Substantia nigra (tissue), 51 donors: ENCODE measurements at places on chromosomes 7 and 10.

GRCh38 chr7:114703677-114704076 is 218.2 kb upstream of the MDFIC start:
- DNase-seq: no peak

DNA sequence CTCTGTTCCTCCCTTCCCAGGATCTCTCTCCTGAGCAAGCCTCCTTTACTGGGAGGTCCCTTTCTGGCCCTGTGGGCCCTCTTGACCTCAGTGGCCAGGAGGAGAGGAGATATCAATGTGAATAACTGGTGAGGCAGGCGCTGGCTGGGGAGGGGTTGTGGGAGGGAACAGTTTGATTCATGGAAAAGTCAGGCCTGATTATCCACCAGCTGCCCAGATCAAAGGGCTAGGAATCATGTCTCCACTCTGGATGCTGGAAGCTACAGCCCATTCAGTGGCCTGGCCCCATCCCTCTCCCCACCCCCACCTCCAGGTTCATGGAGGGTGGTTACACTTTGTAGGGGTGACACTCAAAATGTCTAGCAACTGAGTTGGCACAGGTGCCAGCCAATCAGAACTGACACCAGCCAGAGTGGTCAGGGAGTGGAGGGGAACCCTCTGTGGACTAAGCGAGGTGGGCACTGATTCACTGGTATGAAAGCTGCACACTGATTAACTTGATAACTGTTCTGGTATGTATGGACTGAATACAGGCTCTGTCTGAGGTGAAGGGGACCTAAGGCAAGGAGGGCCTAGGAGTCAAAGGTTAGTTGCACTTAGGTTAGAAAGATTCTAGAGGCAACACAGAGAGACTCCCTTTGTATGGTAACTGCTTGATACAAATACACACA is 4.8 kb downstream of the PRRT4 start:
- DNase-seq: no peak

DNA sequence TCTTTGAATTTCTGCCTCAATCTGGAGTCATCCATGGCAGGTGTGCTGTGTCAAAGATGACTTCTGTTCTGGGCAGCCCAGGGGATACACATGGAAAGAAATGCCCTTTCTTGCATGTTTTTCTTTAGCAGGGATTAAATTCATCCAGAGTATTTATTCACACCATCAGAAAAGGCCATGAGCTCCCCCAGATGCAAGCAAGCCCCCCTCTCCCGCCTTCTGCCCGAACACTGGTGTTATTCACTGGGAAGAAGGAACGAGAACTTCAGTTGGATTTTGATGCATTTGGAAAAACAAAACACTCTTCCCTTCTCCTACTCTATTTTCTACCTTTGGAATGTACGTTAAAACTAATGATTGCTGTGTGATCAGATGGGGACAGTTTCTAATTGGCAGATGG is 1.4 kb downstream of the PLPP4 start:
- no peak for DNase-seq

GRCh38 chr7:117127585-117128168 is 174.4 kb downstream of the ST7 start:
- peak; percentile 2 for DNase-seq

GRCh38 chr10:108749042-108749441 is 1174.3 kb downstream of the XPNPEP1 start:
- DNase-seq: no peak

- DNase-seq: no peak
Observed at GRCh38 chr10:52609071-52609470, 163.5 kb downstream of the MBL2 start.

DNA sequence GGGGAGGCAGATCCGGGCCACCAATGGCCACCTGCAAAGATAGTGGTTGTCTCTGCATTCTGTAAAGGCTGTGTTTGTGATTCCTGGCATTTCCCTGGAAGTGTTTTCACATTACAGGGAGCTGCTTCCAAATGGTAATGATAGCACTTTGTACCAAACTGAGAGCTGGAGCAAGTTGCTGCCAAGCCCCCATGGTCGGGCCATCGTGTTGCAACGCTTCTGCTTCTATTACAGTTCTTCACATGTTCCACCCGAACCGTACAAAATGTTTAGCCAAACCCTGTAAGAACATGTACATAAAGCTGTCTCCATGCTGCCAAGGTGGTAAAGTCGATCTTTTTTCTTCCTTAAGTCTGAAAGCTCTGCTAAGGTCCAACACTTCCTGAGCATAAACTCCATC is 397.7 kb upstream of the NFE2L3 start:
- DNase-seq: no peak

- DNase-seq: no peak
Observed at GRCh38 chr7:149741629-149742028, 31.8 kb downstream of the ZNF467 start.

- DNase-seq: no peak
Observed at GRCh38 chr10:42987121-42987541, 89.7 kb upstream of the RET start.

DNA sequence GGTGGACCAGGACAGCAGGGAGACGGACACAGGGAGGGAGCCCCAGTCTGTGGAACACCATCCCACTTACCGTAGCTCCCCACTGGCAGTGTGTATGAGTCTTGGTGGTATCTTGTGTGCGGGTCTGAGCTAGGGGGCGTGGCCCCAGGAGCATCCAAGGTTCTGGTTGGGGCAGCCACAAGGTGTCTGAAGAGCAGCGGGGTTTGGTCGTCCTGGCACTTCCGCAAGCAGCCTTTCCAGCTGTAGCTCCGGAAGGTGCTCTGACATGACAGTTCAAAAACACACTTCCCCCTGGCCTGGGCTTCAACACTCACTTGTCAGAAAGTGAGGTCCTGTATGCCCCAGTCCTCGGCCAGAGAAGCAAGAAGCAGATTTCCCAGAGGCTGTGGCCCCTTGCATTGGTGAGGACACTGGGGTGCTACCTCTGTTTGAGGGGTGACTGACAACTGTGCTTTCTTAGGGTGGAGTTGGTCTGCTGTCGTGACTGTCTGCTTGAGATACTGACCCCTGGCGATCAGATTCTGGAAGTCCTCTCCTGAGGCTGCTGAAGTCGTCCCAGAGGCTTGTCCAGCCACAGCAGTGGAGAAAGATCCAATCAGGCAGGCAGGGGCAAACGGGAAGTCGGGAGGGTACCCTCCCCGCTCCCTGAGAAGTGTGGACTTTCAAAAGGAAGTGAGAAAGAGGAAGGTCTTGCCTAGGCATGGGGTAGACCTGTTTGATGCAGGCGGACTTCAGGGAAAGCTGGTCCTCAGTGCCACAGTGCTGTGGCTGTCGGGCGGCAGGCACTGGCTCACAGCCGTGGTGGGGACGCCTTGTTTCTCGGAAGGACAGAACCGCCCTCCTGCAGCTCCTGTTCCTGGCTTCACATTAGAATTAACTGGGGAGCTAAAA is 51.4 kb upstream of the PFKFB3 start:
- DNase-seq: peak; percentile 48

DNA sequence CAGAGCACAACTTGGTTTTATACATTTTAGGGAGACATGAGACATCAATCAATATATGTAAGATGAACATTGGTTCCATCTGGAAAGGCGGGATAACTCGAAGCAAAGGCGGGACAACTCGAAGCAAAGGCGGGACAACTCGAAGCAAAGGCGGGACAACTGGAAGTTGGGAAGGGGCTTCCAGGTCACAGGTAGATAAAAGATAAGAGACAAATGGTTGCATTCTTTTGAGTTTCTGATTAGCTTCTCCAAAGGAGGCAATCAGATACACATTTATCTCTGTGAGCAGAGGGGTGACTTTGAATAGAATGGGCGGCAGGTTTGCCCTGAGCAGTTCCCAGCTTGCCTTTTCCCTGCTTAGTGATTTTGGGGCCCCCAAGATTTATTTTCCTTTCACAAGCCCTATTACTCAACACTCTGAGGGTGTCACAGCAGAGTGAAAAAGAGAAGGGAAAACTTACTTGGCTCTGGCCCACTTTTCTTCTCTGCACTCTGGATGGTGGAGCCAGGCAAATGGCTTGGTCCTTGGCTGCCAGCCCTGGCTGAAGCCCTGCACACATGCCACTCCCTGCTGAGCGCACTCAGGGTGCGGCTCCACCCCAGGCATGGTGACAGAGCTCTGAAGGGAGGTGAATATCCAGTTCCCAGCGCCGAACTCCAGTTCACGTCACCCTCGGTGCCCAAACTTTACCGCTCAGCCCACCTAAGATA is 46.7 kb downstream of the PARD3 start:
- DNase-seq: no peak

DNA sequence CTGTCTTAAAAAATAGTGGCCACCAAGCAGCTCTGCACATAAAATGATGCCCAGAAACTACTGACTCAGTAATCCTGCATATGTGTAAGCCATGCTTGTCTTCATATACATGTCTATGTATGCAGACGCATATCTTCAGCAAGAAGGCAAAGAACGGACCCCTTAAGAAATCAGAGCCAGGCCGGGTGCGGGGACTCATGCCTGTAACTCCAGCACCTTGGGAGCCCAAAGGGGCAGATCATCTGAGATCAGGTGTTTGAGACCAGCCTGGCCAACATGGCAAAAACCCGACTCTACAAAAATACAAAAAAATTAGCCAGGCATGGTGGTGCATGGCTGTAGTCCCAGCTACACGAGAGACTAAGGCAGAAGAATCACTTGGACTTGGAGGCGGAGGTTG is 295.0 kb downstream of the TCERG1L start:
- no peak for DNase-seq

DNA sequence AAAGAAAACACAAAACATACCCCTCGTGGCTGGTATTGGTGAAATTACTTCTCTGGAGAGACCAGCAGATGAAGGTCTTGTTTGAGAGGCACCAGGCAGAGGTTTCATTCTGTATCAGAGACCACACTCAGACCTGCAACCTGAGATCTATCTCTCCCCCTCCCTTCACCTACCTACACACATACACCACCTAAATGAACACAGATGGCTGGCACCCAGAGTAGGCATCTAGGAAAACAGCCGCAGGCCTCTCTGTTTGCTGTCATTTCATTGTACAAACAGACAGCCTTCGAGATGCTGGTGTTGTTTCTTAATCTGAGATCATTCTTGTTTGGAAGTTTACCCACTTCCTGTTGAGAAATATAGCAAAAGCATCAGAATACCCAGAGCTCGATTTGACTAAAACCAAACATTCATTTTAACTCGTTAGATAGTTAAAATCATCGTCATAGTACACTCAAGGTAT is 173.9 kb upstream of the SLC25A13 start:
- no peak for DNase-seq

GRCh38 chr10:84822931-84823630 is 494.7 kb downstream of the CCSER2 start:
- no peak for DNase-seq

GRCh38 chr10:119478811-119479341 is 63.6 kb downstream of the RGS10 start:
- no peak for DNase-seq

DNA sequence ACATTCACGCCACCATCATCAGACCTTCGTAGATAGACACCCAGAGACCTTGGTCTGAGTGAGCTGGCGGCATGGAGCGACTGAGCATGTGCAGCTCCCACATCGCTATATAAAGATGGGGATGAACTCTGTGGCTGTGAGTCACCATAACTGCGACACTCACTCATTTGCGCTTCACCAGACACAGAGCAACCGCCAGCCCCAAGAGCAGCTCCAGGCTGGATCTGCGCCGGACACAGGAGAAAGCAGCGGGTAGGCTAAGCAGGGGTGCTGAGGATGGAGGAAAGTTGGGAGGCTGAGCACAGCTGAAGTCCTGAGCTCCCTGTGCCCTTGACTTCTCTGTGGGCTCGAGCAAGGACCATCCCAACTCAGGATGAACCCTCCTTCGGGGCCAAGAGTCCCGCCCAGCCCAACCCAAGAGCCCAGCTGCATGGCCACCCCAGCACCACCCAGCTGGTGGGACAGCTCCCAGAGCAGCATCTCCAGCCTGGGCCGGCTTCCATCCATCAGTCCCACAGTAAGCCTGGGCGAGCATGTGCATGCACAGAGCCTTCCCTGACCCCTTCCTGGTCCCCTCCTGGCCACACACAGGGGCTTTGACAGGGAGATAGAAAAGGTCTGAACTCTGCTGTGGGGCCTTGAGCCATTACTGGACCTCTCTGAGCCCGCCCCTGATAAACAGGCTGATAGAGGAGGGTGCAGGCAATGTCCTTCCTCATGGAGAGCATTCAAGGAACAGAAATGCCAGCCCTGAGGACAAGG is at the start of gene OPN4:
Gene OPN4 (plus strand): TSS at position 137 of the 762 bp plus-strand sequence. CDS start 237 bp downstream, at position 374.
- no peak for DNase-seq

GRCh38 chr7:155470186-155470487 is 12.2 kb downstream of the EN2 start:
- no peak for DNase-seq

- DNase-seq: no peak
Observed at GRCh38 chr7:107384025-107384424, 85.8 kb upstream of the GPR22 start.

DNA sequence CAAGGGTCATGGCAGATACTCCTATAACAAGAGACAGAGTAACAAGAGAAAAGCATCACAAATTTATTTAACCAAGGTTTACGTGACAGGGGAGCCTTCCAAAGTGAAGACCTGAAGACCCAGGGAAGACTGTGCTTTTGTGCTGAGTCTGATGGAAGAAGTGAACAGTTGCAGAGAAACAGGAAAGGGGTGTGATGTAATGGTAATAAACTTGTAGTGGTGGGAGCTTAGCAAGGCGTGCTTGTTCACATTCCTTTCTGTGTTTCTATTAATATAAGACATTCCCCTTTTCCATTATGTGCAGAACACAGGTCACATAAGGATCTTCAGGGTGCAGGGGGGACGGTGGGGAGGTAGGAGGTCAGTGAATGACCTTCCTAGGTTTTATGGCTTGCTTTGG is 25.5 kb upstream of the C10orf67 start:
- no peak for DNase-seq
